Vein endothelial cell (primary cell): ENCODE measurements at places on chromosomes 5 and 9. TPM values are rescaled to one million over a fixed set of nuclear protein-coding genes. Genes with fewer than 3 reads are reported as not detected.

Gene ARSK
- 4.6 and 7.9 TPM in 2 replicates for total RNA-seq

Gene LCN1
- total RNA-seq: not detected in 2 replicates

Gene FAM120A
- 150 and 153 TPM in 2 replicates for total RNA-seq

Gene TMEM232
- total RNA-seq: 0.67 and 2.3 TPM in 2 replicates

Gene GALNT12
- total RNA-seq: under 0.01 and 0.76 TPM in 2 replicates

Gene FST
- total RNA-seq: 1.9 and 6.9 TPM in 2 replicates

Gene STPG3
- total RNA-seq: not detected in 2 replicates

Gene MEF2C
- 57.5 and 88.1 TPM in 2 replicates for total RNA-seq

Gene ANKRD18A
- total RNA-seq: under 0.01 TPM in 1 of 2 replicates, not detected in the other

Gene ECPAS
- total RNA-seq: 97.7 and 98.3 TPM in 2 replicates

Gene RLN1
- total RNA-seq: not detected in 2 replicates
